ENCODE measurements at places on chromosomes 3 and 15. TPM values are rescaled to one million over a fixed set of nuclear protein-coding genes. Genes with fewer than 3 reads are reported as not detected.
A peak's percentile ranks its signal among the peaks of the same experiment; 100 is the strongest.

The SAMD7 gene
- not detected for total RNA-seq

The CLDN11 gene
- 0.22 TPM for total RNA-seq

- H3K36me3 ChIP-seq, result no peaks in the 10 kb centered on the region
- H3K27me3 ChIP-seq, result no peaks in the 10 kb centered on the region
- no peak overlapping the region for H3K27ac ChIP-seq
- H3K4me1 ChIP-seq, result no peaks in the 10 kb centered on the region
These were observed 4.6 kb downstream of the PLSCR2 start for GRCh38 chr3:146464783-146465182.

DNA sequence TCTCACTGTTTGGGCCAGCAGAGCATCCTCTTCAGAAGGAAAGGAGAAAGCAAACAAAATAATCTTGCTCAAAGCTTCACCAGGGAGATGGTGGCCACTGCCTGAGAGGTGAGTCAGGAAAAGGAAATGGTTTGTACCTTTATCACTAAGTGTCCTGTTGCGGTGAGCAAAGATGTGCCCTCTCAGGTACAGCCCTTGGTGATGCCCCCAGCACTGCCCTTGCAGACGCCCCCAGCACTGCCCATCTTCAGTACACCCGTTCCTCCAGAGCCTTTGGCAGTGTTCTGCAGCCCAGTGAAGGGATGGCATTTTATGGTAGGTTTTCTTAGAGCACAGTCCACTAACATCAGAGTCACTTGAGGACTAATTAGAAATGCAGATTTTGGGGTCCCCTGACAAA is 92.3 kb downstream of the ZNF621 start:
- H3K27ac ChIP-seq, result no peak overlapping the region
- no peak for DNase-seq
- no peak overlapping the region for H3K4me3 ChIP-seq

DNA sequence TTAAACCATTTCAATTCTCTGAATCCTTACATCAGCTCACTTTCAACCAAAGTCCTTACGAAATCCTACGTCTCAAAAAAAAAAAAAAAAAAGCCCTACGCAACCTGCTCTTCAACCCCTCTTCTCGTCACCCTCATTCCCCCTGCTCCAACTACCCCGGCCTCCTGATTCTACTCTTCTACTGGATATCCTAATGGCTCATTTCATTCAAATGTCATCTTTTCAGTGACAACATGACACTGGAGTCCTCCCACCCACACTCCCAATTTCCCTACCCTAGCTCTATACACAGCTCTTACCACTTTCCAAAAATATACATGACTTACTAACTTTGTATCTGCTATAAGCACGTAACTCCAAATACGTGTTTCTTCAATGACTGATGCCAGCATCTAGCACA is 11.5 kb downstream of the UBP1 start:
- no peak overlapping the region for H3K27ac ChIP-seq
- no peak for DNase-seq
- no peaks in the 10 kb centered on the region for H3K27me3 ChIP-seq
- H3K4me1 ChIP-seq, result peaks cover 20% of the 10 kb centered on the region

- peaks cover 84% of the 10 kb centered on the region for H3K36me3 ChIP-seq
- DNase-seq, result no peak
- no peak overlapping the region for H3K27ac ChIP-seq
- H3K4me3 ChIP-seq, result no peak overlapping the region
These were observed 10.1 kb downstream of the CLK3 start for GRCh38 chr15:74625693-74626092.

- peak overlapping the region; percentile 79 for H3K27ac ChIP-seq
- peaks cover 25% of the 10 kb centered on the region for H3K4me1 ChIP-seq
- no peaks in the 10 kb centered on the region for H3K36me3 ChIP-seq
- DNase-seq, result peak; percentile 93
- no peaks in the 10 kb centered on the region for H3K27me3 ChIP-seq
These were observed 33.3 kb downstream of the TM4SF18 start for GRCh38 chr3:149299938-149300801.

- peaks cover 18% of the 10 kb centered on the region for H3K27me3 ChIP-seq
- DNase-seq, result no peak
- no peak overlapping the region for H3K27ac ChIP-seq
These were observed 26.9 kb downstream of the BMF start for GRCh38 chr15:40081691-40082194.

DNA sequence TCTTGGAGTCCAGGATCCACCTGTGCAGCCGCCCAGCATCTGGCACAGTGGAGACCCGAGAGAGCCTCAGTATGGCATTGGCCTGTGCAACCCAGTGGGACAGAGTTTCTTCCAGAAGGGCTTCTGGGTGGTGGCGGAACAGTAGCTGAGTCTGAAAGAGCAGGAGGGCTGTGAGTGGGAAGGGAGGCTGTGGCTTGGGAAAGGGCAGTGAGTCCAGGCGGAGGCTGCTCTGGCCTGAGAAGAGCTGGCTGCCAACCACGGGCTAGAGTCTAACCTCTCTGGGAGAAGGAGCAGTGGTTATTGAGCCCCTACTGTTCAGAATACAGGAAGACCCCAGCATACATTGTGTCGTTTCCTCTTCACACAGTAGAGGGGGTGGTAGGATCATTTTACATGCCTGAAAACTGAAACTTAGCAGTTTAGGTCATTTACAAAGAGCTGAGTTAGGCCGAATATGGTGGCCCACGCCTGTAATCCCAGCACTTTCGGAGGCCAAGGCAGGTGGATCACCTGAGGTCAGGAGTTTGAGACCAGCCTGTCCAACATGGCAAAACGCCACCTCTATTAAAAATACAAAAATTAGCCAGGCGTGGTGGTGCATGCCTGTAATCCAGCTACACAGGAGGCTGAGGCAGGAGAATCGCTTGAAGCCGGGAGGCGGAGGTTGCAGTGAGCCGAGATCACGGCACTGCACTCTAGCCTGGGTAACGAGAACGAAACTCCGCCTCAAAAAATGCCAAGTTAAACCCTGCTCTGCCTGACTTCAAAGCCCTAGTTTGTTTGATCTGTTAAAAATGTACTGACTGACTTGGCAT is 3.2 kb downstream of the AEN start:
- no peak overlapping the region for H3K4me3 ChIP-seq
- H3K27me3 ChIP-seq, result no peaks in the 10 kb centered on the region
- H3K4me1 ChIP-seq, result peaks cover 58% of the 10 kb centered on the region
- H3K36me3 ChIP-seq, result peaks cover 14% of the 10 kb centered on the region

GRCh38 chr3:126197854-126198584 is 17.6 kb upstream of the ALDH1L1 start:
- H3K27ac ChIP-seq, result no peak overlapping the region
- H3K27me3 ChIP-seq, result no peaks in the 10 kb centered on the region
- no peak overlapping the region for H3K4me3 ChIP-seq
- DNase-seq, result peak; percentile 67
- no peaks in the 10 kb centered on the region for H3K4me1 ChIP-seq

DNA sequence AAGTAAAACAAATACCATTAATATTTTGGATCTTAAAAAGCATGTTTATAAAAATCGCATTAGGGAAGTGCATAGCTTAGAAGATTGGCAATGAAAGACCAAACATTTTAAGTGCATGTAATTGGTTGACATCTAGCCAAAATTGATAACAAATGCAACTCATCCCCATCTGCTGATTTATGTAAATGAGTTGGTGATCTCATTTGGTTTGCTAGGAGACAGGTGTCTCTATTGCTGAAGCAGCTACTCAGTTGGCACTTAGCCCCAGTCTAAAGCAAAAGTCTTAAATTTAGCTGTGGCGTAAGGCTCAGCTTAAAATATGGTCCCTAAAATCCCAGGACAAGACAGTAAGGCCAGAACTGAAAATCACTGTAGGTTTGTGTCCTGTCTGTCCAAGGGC is 113.5 kb upstream of the CHL1 start:
- H3K4me3 ChIP-seq, result no peak overlapping the region
- H3K36me3 ChIP-seq, result no peaks in the 10 kb centered on the region
- no peak overlapping the region for H3K27ac ChIP-seq
- DNase-seq, result no peak
- H3K27me3 ChIP-seq, result no peaks in the 10 kb centered on the region

DNA sequence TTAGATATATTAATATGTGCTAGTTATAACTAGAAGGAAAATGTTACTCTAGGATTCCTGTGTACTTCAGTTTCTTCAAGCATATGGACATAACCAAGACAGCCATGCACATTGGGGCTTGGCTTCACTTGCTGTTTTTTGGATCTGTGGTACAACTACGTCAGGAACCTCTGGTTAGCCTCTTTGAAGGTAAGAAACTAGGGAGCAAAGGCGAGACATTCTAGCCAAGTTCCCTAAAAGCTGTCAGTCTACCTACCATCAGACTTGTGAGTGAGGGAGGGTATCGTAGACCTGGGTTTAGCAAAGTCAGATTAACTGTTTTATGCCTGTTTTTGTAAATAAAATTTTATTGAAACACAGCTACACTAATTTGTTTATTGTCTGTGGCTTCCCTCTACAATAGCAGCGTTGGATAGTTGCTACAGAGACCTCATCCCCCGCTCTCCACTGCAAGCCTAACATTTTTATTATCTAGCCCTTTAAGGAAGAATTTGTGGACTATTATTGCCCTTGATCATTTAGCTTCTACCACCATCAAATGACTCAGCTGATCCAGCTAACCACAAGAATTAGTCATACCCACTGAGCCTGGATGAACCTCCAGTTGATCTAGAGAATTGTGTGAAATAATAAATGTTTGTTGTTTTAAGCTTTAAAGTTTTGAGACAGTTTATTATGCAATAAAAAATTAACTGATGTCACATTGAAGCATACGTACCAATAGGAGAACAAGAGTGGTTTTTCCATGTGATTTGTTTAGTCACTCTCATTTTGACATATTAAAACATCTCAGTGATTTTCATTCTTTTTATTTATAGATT is 58.1 kb downstream of the RSRC1 start:
- H3K27ac ChIP-seq, result no peak overlapping the region
- H3K27me3 ChIP-seq, result no peaks in the 10 kb centered on the region
- H3K4me3 ChIP-seq, result 0 out of 2 replicates have a peak overlapping the region, but pooled peaks have one; percentile 2
- peak; percentile 89 for DNase-seq
- H3K36me3 ChIP-seq, result no peaks in the 10 kb centered on the region

DNA sequence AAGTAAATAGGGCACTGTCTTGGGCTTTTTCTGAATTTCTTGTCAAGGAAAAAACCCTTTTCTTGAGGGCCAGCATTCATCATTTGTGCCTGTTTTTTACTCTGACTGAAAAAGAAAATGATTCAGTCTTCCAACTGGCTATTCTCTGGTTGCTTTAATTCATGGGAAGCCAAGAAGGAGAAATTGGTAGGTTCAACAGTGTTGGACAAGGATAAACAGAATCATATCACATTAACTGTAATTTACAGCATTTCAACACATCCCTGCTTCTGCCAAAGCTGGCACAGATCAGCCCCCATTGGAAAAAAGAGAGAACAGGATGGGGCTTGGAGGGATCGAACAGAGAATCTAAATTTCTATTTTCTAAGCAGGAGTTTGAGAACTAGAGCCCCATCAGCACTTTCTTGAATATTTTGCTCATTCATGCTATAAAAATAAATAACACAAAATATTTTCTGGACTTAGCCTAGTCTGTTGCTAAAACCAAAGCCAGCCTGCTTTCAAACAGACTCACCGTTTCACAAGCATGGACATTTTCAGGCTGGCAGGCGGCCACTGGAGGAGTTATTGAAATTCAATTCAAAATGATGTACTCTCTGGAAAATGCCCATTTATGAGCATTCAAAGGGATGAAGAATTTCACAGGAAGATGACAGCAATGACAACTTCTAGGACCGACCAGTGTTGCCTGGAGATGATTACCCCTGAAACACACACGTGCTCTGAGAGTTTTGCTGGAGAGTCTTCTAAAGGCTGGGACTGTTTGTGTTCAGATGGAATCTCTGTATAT is 181.2 kb downstream of the WNT5A start:
- H3K36me3 ChIP-seq, result no peaks in the 10 kb centered on the region
- no peaks in the 10 kb centered on the region for H3K4me1 ChIP-seq
- no peaks in the 10 kb centered on the region for H3K27me3 ChIP-seq
- DNase-seq, result no peak

DNA sequence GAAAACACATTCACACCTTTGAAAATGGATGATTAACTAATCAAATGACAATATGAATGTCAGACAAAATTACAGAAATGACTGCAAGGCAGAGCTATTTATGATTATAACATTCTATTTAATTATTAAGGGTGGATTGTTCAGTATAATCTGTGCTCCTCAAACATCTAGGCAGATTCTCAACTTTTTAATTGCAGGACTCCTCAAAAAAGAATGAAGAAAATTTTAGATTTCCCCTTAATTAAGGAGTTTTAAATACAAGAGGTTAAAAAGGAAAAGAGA is 22.6 kb upstream of the CMC1 start:
- no peaks in the 10 kb centered on the region for H3K36me3 ChIP-seq
- no peak overlapping the region for H3K4me3 ChIP-seq
- no peak overlapping the region for H3K27ac ChIP-seq
- H3K4me1 ChIP-seq, result no peaks in the 10 kb centered on the region
- DNase-seq, result no peak
- H3K27me3 ChIP-seq, result no peaks in the 10 kb centered on the region

- no peak overlapping the region for H3K27ac ChIP-seq
- H3K4me3 ChIP-seq, result no peak overlapping the region
- H3K36me3 ChIP-seq, result no peaks in the 10 kb centered on the region
- no peaks in the 10 kb centered on the region for H3K27me3 ChIP-seq
- no peak for DNase-seq
- H3K4me1 ChIP-seq, result no peaks in the 10 kb centered on the region
These were observed 132.1 kb downstream of the FEZF2 start for GRCh38 chr3:62241279-62241678.

DNA sequence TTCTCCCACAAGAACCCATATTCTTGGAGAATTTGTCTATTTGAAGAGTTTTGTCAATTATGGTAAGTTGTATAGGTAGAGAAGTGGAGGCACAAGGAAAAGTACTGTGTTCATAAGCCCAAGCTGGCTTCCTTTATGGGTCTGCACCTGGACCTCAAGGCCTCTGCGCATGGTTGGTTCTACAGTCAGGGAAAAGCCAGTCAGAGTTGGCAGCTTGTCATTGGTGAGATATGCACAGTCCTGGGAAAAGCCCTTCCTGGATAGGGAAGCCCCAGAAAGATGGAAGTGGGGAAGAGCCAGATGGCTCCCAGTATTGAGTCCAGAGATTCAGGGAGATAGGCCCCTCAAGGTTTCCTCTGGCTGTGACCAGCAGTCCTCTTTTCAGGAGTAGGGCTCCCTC is 15.8 kb downstream of the BOC start:
- H3K4me1 ChIP-seq, result peaks cover 8% of the 10 kb centered on the region
- no peak overlapping the region for H3K27ac ChIP-seq
- no peak for DNase-seq

Data from HCT116 (cell line).